ENCODE measurements at places on chromosomes 2 and 18. TPM values are rescaled to one million over a fixed set of nuclear protein-coding genes. Genes with fewer than 3 reads are reported as not detected.

CYP26B1 gene
- total RNA-seq, result not detected

KLHL14 gene
- not detected for total RNA-seq

DUSP19 gene
- total RNA-seq, result 1.6 TPM

DNER gene
- total RNA-seq, result not detected

ZBTB7C gene
- total RNA-seq, result 0.07 TPM

GRCh38 chr2:238469155-238469554 is 42.4 kb downstream of the ASB1 start:
- no peaks in the 10 kb centered on the region for H3K4me1 ChIP-seq
- H3K27me3 ChIP-seq, result peaks cover 20% of the 10 kb centered on the region
- H3K27ac ChIP-seq, result no peak overlapping the region
- no peak for DNase-seq

- peak overlapping the region; percentile 32 for H3K27ac ChIP-seq
- DNase-seq, result no peak
- H3K4me1 ChIP-seq, result peaks cover 6% of the 10 kb centered on the region
- H3K36me3 ChIP-seq, result no peaks in the 10 kb centered on the region
Observed at GRCh38 chr18:35964319-35964718, 8.2 kb upstream of the RMP24 start.

MARCHF4 gene
- total RNA-seq, result not detected

GRCh38 chr2:37654932-37655841 is 16.3 kb downstream of the CDC42EP3 start:
- H3K27ac ChIP-seq, result no peak overlapping the region
- peaks cover 41% of the 10 kb centered on the region for H3K36me3 ChIP-seq
- no peak overlapping the region for H3K4me3 ChIP-seq
- H3K4me1 ChIP-seq, result peaks cover 54% of the 10 kb centered on the region
- H3K27me3 ChIP-seq, result no peaks in the 10 kb centered on the region

All from activated T-helper 2 cell treated with anti-CD3 and anti-CD28 coated beads, Interferon-gamma antibody, Interleukin-2, Interleukin-4, amounts not matched to agents 10 μg/mL and 5 μg/mL and 100 μg/mL, durations not matched to agents 14 hours and 24 hours and 36 hours (primary cell).